ENCODE measurements at places on chromosomes 6 and 20.
A peak's percentile ranks its signal among the peaks of the same experiment; 100 is the strongest.

- DNase-seq = no peak
These were observed 261.1 kb upstream of the RGS17 start for GRCh38 chr6:153392156-153392555.

DNA sequence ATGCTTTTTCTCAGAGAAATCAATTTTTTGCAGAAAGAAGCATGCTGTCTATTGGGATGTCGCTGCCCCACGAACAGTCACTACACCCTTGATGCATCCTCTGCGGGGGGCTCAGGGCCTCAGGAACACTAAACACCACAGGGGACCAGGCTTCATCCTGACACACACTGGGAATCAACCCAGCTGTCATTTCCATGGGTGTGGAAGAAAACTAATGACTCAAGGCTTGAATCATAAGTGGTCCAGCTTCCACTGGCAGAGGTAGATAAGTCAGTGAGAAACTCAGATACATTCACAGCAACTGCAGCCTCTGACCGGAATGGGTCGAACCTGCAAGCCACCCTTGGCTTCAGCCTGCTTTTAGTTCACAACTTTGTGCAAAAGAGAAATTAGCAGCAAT lies 81.3 kb upstream of the SPTLC3 start:
- DNase-seq = no peak

DNA sequence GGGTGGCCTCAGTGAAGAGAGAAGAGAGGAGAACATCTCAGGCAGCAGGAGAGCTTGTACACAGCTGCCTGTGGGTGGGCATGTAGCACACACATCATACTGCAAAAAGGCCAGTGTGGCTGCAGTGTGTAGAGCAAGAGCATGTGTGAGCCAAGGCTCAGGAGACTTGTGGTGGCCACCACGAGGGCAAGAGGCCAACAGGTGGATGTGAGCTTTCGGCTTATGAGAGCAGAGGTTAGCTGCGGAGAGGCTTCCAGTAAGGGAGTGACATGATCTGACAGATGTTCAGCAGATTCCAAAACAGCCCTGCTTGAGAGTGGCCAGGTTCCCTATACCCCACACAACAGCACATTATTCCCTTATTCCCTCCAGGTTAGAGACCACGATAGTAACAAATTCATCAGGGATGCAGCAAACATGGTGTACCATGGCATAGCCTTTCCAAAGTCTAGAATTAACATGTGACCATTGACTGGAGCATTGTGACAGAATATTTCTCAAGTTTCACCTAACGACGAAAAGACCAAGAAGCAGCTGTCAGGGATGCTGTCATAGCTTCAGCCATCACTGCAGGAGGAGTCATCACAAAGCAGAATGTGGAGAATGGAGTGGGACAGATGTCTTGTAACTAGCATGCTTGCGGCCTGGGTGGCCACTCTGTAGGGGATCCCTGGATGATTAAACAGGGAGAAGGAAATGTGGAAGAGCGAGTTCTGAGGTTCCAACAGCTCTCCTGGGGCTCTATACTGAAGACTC lies 23.1 kb downstream of the HM13 start:
- DNase-seq = no peak

DNA sequence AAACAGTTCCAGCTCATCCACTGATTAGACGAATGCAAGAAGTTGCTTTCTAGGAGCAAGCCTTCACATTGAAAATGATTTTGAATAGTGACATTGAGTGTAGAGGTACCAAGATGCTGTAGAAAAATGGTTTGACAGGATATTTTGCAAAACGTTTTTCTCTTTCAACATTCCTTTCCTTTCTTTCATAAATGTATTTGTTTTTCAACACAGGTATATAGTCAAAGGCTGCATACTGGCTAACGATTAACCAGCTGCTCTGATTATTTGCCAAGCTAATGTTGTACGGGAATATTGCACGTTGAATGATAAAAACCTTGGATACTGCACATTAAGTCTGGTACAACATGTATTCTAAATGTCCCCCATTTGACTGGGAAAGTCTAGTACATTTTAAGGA lies 78.8 kb upstream of the TENT5A start:
- no peak for DNase-seq

DNA sequence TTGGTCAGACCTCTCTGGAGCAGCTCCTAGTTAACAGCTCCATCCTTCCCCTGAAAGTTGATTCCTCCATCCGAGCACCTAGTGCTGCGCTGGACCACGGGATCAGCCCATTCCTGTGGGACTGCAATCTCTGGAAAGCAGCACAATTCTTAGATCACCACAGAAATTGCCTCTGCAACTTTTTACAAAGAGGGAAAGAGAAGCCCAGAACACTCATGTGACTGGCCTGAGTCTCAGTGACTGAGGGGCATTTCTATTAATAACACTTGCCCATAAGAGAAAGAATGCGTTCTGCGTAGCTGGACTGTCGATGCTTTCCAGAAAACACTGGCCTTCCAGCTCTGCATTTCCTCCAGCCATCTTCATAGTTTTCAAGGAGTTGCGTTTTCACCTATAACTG lies 18.3 kb downstream of the MPC1 start:
- DNase-seq = no peak

DNA sequence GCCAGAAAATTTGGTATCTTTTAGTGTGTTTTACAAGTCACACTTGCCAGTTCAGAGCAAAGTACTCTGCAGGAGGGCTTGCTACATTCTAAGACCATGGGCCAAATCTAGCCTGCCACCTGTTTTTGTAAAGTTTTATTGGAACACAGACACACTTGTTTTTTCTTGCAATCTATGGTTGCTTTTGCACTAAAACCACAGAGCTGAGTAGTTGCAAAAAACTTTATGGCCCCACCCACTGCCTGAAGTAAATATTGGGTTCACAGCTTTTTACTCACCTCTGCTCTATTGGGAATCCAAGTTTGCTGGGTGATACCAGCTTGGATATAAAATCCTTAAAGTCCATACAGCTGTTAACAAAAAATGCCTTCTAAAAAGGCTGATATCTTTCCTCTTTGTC lies 109.0 kb downstream of the ZFP64 start:
- DNase-seq = no peak

- DNase-seq = no peak
These were observed 39.5 kb upstream of the THBS2 start for GRCh38 chr6:169293196-169293595.

- DNase-seq = no peak
These were observed 394.8 kb upstream of the NOX3 start for GRCh38 chr6:155850408-155850841.

DNA sequence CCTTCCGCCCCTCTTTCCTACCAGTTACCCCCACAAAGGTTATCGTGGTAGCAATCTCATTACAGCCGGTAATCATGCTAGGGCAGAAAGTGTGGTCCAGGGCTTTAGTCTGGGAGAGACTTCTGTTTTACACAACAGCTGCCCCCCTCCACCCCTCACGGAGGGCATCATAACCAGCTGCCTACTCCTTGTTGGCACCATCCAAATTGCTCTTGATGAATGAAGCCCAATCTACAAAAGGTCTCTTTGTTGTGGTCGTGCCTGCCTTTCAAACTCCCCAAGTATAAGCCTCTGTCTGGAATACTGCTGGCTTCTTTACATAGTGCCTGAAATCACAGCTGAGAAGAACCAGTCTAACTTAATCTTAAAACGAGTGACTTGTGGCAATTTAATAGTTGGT lies 157.9 kb downstream of the INSM1 start:
- no peak for DNase-seq

DNA sequence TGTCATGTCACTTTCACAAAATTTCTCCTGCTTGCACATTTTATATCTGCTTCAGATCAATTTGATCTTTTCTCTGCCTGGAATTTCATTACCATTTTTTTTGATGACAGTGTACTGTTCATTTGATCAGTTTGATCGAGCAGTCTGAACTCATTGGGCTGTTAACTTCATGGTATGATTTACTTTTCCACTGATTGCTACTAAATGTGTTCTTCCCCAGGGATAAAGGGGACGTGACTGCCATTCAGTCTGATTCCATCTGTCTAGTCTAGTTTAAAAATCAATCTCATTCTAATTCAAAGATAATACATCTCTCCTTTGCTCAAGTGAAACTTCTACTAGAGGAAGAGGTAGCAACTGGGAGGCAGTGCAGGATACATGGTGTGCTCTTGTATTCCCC lies 21.1 kb downstream of the LAMP5 start:
- no peak for DNase-seq

GRCh38 chr20:37452236-37452635 lies 68.8 kb upstream of the NNAT start:
- DNase-seq = no peak

DNA sequence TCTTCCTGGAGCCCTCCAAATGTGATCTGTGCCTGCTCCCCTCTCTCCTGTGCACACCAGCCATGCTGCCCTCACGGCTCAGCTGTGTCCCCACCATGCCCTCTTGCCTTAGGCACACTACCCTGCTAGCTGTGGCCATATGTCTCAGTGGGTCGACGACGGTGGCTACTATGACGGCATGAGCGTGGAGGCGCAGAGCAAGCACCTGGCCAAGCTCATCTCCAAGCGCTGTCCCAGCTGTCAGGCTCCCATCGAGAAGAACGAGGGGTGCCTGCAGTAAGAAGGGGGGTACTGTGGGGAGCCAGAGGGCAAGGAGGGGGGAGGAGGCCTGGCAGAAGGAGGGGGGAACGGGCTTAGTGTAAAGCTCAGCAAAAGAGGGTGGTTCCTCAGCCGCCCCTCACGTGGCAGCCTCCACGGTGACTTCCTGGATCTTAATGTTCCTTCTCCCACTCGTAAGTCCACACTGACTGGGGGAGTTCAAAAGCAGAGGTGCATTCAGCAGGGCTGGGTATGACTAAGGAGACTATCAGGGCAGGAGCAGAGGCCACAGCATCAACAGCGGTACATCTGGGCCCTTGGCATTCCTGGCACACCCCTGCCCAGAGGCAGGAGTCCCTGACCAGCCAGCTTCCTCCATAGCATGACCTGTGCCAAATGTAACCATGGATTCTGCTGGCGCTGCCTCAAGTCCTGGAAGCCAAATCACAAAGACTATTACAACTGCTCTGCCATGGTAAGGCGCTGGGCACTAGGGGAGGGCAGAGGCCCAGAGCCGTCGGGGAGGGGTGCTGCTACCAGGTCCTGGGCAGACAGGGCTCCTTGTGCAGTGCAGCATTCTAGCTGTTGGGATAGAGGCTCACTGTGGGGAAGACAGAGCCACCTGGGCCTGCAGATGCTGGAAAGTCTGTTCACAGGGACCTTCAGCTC lies 8.0 kb downstream of the DNPH1 start:
- no peak for DNase-seq

DNA sequence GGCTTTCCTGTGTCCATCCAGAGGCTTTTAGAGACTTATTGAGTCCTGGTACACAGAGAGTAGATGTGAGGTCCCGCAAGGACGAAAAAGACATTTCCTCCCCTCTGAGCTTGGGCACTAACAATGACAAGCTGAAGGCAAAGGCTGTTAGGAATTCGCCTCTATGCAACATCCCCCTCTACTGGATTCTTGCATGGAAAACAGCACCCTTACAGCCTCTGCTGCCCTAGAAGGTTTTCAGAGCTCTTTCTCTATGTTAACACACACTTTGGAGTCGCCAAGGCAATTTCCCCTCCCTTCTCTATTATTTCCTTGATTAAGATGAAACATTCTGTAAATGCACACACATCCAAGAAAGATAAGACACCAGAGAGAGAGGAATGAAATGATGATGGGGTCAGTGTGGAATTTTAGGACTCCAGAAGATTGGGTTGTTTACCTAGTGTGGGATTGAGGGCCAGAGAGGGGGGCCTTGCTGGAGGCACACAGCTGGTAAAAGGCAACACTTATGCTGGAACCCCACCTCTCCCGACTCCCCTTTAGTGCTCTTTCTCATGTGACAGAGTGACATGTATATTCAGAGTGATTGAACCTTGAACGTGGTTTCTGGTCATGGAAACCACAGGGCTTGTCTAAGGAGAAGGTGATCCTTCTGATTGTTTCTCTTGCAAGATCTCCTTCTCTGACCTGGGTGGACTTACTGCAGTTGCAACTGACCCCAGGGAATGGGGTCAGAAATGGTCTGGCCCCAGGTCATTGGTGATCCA lies 300.7 kb downstream of the CLIC5 start:
- peak; percentile 26 for DNase-seq

DNA sequence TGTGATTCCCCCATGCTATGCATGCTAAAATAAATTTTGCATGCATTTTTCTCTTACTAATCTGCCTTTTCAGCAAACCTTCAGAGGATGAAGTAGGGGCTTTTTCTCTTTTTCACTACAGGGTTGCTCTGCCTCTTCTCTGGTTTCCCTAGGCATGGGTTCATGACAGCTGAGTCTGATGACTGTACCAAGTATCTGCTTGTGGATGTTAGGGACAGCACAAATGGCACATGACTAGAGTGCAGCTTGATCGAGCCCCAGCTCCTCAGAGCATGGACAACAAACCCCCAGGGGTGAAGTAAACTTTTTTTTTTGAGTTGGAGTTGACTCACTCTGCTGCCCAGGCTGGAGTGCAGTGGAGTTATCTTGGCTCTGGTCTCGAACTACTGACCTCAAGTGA lies 57.1 kb upstream of the GCM1 start:
- no peak for DNase-seq

- DNase-seq = no peak
These were observed 235.1 kb downstream of the SMOC2 start for GRCh38 chr6:168675933-168676551.

DNA sequence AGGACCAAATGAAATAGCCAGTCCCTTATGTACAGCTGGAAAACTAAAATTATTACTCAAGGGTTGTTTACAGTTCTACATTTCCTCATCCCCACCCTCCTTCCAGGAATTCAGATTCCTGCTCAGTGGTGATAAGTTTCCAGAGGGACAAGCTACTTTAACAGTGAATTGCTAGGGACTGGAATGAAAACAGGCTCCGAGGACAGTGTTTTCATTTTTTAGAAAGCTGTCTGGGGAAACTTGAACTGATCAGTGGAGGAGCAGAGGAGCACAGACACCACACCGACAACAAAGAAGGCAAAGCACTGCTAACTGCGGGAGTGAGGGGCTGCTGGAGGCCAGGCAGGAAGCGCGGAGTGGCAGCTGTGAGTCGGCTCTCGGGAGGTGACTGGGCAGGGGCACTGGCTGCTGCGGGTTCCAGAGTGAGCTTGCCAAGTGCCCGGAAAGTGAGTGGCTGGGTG lies 322.2 kb downstream of the ESR1 start:
- no peak for DNase-seq
